Fibroblast of the aortic adventitia (primary cell): ENCODE measurements at places on chromosomes 3 and 15. TPM values are rescaled to one million over a fixed set of nuclear protein-coding genes. Genes with fewer than 3 reads are reported as not detected.
A peak's percentile ranks its signal among the peaks of the same experiment; 100 is the strongest.

SLC33A1 gene
- 24.4 and 49.8 TPM in 2 replicates for total RNA-seq

DNA sequence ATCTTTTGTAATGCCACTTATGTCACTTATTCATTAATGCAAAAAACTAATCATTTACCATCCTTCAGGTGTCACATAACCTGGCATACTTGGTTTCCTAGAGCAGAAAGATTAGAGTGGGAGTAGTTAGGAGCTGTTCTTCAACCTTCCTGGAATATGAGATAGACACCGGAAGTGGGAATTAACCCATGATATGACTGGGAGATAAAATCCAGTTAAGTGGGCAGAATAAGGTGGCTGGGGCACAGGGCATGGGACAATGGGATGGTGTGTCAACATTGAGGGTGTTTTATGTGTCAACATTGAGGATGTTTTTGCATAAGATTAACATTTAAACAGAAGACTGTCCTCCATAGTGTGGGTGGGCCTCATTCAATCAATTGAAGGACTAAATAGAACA lies 94.3 kb upstream of the CBLB start:
- no peak for DNase-seq

RCN2 gene
- total RNA-seq = 59.9 and 89.8 TPM in 2 replicates

TRH gene
- 2.5 TPM in 1 of 2 replicates, not detected in the other for total RNA-seq

A4GNT gene
- not detected in 2 replicates for total RNA-seq

DNA sequence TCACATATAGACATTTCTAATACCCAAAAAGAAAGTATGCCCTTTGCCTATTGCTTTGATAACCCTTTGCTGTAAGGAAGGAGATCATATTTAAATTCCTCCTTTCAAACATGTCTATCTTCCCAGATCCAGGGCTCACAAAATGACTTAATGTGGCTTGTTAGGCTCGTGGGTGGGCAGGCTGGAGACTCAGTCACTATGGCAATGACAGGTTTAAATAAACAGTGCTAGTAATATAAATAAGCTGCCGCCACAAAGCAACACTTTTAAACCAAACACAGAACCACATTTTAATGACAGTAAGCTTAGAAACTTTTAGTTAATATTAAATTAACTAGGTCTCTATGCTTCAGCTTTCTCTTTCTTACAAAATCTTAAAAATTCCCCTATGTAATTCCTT lies 616.0 kb upstream of the NAALADL2 start:
- peak; percentile 27 for DNase-seq

CHCHD6 gene
- total RNA-seq = 10.8 and 13.4 TPM in 2 replicates

DNA sequence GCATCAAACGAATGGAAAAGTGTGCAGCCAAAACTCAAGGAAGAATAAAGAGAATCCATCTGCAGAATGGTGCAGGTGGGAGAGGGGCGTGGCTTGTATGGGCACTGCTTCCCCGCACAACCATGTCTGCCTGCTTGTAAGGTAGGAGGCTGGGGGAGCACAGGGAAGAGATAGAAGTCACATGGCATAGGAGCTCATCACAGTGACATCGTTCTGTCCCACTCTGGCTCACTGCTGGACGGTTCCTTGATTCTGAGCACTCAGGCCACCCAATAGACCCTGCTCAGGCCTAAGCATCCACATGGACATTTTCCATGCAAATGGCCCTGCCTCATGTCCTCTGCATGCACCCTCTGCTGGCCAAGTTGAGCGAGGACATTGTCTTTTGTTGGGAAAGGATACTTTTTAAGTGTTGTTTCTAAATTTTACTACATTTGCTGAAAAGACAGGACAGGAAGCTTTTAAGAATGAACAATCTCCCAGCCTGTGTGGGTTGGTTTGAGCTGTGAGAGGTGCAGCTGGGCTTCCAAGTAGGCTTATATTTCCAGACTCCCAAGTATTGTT lies 3.1 kb downstream of the MYLK start:
- DNase-seq = peak; percentile 65

DHX36 gene
- 53.4 and 163 TPM in 2 replicates for total RNA-seq

GRCh38 chr3:12265508-12265907 lies 23.4 kb upstream of the PPARG start:
- no peak for DNase-seq

SEMA3F gene
- total RNA-seq = 0.74 and 3.5 TPM in 2 replicates

DNA sequence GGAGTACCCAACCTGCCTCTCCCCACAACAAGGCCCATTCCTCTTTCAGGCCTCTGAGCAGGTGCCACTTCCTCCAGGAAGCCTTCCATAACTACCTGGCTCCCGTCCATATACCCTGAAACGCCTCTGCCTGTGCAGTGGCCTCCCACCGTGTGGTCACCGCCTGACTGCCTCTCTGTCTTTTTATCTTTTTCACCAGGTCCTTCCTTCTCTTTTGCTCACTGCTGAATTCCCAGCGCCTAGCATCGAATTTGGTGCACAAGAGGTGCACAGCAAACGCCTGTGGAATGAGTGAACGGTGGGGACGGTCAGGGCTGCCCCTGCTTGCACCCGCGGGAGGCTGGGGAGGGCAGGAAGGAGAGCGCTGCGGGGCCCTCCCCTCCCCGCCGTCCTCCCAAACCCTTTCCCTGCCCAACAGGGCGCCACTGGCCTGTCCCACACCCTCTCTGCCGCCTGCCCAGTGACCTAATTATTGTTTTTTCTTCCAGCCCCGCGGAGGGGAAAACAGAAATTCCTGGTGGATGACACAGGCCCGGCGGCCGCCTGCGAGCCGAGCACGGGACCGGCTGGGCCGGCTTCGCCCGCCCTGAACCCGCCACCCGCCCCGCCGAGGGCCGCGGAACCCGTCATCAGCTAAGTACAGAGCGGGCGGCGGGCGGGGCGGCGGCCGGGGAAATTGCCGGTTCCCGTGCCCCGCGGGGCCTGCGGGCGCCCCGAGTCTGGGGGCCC lies 140.1 kb downstream of the SMAD6 start:
- peak; percentile 91 for DNase-seq

DNA sequence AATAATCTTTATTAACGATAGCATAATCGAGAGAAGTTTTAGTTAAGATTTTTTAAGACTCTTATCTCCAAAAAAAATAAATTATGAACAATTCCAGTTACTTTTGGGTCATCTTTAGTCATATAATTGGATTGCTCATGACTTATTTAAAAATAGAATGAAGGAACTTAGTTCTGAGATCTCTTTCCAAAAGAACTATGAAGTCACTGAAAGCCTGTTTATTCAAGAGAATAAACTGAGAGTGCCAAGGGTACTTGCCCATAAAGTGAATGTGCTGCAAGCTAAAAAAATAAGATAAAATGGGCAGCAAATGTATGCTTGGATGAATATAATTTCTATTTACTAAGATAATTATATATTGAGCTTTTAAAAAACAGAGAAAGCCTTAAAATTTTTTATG lies 176.5 kb upstream of the PLSCR5 start:
- DNase-seq = peak; percentile 70

DNA sequence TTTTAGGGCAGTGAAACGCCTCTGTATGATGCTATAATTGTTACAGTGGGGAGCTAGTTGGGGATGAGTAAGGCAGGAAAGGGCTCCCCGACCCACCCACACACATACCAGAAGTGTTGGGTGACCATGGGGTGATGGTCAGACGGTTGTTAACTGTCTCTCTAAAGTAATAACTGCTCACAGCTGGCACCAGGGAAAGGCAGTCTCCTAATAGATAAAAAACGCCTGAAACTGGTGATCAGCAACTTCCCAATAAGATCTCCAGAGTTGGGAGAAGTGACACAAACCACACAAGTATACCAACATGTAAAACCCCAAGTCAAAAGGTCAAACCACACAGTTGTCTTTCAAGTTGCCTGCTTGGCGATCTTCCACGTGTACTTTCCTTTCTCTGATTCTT lies 346.5 kb upstream of the CNTN4 start:
- no peak for DNase-seq

DNA sequence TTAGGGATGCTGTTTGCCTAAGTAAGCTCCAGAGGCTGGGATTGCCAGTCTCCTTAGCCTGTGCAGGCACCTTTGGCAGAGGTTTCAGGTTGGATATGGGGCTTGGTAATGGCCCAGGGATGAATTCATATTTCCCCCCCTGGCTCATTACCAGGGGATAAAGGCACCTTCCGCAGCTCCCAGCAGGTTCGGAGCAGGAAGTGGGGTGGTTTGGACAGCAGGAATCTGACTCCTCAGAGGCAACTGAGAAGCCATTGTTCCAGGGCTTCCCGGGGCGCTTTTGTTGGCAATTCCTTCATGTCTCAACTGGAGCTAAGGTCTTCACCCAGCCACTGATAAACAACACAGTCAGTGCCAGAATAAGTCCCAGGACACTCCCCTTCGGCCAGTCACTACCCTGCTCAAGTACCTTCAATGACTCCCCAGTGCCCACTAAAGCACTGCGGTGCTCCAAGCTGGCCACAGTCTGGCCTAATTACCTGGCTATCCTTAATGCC lies 85.3 kb upstream of the SLC6A6 start:
- no peak for DNase-seq

SLC2A2 gene
- not detected in 2 replicates for total RNA-seq

IL17RE gene
- total RNA-seq = 1.5 and 3.1 TPM in 2 replicates
